ENCODE measurements at places on chromosomes 4 and X. TPM values are rescaled to one million over a fixed set of nuclear protein-coding genes. Genes with fewer than 3 reads are reported as not detected.

GRCh38 chrX:72060921-72061490 lies 70.7 kb downstream of the RTL5 start:
- H3K27me3 ChIP-seq = peaks cover 60% of the 10 kb centered on the region
- H3K4me3 ChIP-seq = no peak overlapping the region
- no peaks in the 10 kb centered on the region for H3K36me3 ChIP-seq
- DNase-seq = no peak
- H3K4me1 ChIP-seq = no peaks in the 10 kb centered on the region

Gene C4orf36
- 0.28 TPM for total RNA-seq

DNA sequence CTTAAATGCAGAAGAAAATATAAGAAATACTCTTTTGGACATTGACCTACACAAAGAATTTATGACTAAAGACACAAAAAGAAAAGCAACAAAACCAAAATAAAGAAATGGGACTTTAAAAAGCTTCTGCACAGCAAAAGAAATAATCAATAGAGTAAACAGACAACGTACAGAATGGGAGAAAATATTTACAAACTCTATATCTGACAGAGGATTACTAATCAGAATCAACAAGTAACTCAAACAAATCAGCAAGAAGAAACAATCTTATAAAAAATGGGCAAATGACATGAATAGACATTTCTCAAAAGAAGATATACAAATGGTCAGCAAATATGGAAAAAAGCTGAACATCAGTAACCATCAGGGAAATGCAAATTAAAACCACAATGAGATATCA lies 37.6 kb upstream of the UGT2B17 start:
- no peak overlapping the region for H3K27ac ChIP-seq
- DNase-seq = no peak
- no peaks in the 10 kb centered on the region for H3K4me1 ChIP-seq
- H3K4me3 ChIP-seq = no peak overlapping the region
- H3K27me3 ChIP-seq = no peaks in the 10 kb centered on the region

Gene MAGEA1
- total RNA-seq = not detected

GRCh38 chr4:163967263-163967662 lies 472.8 kb downstream of the TMA16 start:
- H3K36me3 ChIP-seq = no peaks in the 10 kb centered on the region
- H3K4me1 ChIP-seq = no peaks in the 10 kb centered on the region
- no peak overlapping the region for H3K27ac ChIP-seq
- H3K27me3 ChIP-seq = no peaks in the 10 kb centered on the region
- no peak for DNase-seq

Gene SLC34A2
- total RNA-seq = not detected
